Spleen (tissue), 13 donors: ENCODE measurements at places on chromosomes 12 and 14.

GRCh38 chr14:68282479-68283377 is 463.1 kb downstream of the RAD51B start:
- DNase-seq, result no peak

DNA sequence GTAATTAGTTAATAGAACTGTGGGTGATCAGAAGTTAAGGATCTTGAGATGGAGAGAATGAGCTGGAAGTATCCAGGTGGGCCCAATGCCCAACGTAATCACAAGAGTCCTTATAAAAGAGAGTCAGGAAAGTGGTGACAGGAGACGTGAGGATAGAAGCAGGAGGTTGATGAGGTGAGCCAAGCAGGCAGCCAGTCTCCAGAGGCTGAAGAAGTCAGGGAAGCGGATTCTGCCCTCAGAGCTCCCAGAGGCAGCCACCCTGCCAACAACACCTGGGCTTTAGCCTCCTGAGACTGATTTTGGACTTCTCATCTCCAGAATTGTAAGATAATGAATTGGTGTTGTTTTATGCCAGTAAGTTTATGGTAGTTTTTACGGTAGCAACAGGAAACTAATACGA is 10.1 kb upstream of the SAV1 start:
- DNase-seq, result no peak

DNA sequence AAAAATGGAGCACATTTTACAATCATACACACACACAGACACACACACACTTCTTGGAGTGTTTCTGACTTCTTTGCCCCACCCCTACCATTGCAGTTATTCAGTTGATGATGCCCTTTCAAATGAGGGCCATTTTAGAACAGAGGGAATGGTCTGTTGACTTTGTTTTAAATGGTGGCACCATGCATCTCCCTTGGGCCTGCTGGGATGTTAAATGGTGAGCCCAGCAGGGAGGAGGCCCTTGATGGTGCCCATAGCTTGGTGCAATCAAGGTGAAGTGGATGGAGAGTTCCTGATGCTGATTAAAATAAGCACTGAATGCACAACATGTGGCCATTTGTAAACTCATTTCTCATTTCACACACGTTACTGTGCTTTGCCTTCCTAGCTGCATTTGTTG is 13.3 kb downstream of the C12orf75 start:
- no peak for DNase-seq

GRCh38 chr12:32501835-32502333 is 102.5 kb downstream of the FGD4 start:
- no peak for DNase-seq

- DNase-seq, result no peak
Observed at GRCh38 chr12:10252201-10252600, 39.5 kb downstream of the GABARAPL1 start.
